Fibroblast of skin of left quadriceps (primary cell): ENCODE measurements at places on chromosomes 7 and 10.

DNA sequence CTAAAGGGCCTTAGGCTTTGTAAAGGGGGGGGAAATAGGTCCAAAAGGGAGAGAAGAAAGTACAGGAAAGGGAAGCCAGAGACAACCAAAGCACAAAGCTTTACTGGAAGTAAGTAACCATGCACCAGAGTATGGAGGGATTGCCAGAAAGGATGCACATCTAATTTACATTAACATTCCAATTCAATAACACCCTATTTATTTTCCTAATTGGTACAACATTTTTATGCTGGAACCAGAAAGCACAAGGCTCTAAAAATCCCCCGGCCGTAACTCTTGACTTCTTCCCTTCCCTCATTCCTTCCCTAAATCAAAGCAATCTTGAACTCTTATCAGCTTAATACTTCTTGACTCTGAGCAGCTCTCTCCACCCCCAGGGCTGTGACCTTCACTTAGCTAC, 400.0 kb upstream of the CELF2 start:
- peak; percentile 37 for DNase-seq

DNA sequence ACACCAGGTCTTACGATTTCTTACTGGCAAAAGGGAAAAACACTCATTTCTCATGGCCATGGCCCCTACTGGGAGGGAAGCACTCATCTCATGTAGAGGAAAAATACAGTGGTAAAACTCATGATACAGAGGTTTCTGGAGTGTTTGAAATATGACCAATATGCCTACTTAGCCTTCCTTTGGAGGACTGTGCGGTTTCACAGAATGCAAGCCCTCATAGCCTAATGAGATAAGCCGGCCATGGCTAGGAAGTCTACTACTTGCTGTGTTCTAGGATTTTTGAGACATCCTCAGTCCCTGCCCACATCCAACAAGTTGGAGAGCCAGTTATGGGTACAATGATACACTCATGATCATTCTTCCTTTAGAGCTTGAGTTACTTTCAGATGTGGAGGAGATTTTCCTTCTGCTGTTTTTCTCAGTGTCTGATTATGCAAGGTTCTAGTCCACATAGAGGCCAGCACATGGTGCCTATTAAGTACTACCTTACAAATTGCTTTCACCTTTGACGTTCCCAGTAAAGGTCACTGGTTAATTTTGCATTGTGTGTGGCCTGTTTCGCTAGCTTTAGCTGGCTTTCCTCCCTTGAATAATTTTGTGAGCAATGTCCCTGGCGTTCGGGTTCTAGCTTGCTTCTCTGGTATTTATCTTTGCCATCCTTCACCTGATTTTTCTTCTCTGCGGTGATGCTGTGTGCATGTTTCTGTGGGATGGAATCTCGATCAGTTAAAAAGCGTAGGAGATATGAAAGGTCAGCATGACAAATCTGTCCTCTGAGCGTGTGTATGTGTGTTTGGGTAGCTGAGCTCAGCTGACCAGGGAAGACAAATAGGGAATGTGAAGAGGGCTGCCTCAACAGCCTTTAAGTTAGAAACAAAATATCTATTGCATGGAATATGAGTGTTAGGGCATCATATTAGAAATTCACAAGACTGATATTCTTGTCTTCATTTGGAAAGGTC, 295.4 kb downstream of the LRMDA start:
- no peak for DNase-seq

- DNase-seq: no peak
Measured at GRCh38 chr10:33719005-33719703, 384.7 kb upstream of the NRP1 start.

DNA sequence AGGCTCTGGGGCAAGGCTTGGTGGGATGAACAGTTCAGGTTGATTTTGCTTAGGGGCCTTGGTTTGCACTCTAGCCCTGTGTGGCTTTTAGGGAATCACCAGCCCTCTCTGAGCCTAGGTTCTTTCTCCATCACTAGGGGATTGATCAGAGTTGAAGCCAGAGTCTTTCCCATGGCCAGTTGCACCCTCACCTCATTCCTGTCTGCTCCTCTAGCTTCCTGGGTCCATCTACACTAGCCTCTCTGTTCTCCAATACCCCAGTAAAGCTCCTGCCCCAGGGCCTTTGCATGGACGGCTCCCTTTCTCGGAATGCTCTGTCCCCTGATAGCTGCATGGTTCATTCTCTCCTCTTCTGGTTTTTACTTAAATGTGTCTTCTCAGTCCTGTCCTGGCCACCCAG, 40.4 kb downstream of the SORCS3 start:
- DNase-seq: no peak

DNA sequence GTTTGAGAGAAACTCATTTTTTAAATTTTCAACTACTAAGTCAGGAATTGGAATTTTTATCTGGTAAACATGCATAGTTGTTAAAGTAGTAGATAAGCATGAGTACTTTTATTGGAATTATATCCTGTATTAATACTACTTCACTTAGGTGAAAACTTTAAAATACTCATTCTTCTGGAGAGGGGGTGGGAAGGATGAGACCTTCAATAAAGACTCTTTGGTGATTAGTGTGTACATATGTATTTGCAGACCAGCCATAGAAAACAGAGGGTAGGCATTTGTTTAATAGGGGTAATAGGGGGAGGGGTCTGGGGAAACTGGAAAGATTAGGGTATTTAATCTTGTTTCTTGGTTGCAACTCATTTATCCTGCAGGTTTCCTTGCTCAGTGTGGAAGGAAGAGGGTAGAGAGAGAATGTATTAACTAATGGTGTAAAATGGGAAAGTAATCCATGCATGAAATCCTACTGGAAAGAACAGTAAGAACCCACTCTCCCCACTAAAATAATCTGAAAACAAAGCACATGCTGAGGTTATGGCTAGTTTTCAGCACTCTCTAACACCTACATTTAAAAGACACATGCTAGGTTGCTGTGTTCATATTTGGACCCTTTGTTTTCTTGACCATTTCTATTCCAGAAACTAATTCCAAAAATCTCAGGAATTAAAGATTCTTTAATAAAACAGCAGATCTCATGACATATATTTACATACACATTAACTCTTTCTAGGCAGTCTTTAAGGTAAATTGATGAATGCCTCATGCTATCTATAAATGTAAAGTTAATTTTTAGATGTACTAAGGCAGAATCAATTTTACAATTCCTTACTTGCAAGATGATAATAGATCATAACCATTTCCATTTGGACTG, 6.2 kb upstream of the IGF2BP3 start:
- no peak for DNase-seq

DNA sequence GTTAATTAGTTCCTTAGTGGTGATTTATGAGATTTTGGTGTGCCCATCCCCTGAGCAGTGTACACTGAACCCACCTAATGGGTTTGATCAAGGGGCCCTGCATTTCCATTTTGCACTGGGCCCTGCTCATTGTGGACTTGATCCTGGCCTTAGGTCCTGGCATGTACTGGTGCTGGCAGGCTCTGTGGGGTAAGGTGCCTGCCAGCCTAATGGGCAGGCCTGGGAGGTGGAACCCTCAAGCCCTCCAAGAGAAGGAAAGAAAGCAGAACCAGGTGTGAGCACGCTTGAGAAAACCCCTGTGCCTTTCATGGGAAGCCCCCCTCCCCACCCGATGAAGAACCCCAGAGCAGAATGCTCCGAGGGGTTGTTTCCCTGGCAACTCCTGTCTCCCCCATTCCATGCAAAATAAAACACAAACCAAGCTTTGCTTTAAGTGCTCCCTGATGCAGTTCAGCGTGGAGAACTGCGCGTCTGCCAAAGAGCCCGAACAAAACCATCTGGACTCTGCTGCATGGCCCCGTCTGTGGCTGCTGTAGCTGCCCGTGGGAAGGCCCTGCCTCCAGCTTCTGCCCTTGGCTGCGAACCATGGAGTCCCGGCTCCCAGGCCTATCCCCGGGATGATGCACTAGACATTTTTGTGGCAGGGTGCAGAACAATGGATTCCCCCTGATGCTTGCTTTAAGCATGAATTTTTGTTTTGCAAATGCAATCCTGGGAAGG, 123.3 kb downstream of the PRPF18 start:
- peak; percentile 35 for DNase-seq

GRCh38 chr10:59366290-59366689, 3.9 kb upstream of the FAM13C start:
- DNase-seq: no peak

DNA sequence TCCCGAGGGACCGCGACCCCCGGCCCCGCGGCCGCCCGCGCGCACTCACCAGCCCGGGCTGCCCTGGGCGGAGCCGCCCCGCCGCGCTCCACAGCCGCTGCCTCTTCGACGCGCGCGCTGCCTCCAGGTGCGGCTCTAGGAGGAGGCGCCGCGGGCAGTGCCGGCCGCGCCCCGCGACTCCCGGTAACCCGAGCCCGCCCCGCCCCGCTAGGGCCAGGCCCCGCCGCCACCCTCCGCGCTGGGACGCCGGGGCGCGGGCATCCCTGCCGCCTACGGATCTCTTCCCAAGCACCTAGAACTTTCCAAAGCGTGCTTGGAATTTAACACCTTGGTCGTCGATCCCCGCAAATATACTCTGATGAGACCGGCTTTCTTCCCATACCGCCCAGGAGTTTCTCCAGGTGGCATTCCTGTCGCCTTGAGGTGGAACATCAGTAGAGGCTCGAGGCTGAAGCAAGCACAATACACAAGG, at the start of gene SLC26A5:
Gene SLC26A5 (minus strand): TSS at position 159 of the 472 bp plus-strand sequence. CDS start 24,693 bp downstream, outside the sequence.
- no peak for DNase-seq

DNA sequence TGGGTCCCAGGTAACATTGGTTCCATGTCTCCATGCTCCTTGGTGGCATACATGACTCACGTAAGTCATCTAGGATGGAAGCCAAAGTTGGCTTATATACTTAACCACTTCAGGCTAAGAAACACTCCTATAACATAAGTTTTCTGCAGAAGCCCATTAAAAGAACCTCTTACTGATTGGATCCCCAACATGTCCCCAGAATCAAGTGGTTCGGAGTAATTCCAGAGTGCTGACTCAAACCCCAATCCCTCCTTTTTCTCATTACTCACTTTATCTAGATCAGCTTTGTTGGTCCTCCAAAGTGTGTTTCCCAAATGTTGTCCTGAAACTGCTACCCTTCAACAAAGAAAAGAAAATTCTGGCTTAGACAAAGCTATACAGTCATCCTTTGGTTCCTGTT, 10.1 kb upstream of the ATOH7 start:
- no peak for DNase-seq

DNA sequence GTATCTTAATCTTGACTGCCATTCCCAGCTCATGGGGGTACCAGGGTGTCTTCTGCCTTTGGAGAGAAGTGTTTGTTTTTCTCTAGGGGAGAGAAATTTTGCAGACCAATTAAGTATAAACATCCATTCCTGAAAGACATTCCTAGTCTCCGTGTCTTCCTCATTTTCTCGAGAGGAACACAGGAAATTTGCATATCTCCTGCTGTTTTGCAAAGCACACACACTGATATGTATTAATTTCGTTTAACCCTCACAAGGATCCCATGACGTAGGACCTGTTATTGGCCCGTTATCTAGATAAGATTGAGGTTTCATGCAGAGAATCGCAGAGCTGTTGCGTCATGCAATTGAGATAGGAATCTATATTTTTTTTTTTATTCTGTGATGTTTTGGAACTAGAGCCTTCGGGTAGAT, 944 bp downstream of the RHBDD2 start:
- no peak for DNase-seq

DNA sequence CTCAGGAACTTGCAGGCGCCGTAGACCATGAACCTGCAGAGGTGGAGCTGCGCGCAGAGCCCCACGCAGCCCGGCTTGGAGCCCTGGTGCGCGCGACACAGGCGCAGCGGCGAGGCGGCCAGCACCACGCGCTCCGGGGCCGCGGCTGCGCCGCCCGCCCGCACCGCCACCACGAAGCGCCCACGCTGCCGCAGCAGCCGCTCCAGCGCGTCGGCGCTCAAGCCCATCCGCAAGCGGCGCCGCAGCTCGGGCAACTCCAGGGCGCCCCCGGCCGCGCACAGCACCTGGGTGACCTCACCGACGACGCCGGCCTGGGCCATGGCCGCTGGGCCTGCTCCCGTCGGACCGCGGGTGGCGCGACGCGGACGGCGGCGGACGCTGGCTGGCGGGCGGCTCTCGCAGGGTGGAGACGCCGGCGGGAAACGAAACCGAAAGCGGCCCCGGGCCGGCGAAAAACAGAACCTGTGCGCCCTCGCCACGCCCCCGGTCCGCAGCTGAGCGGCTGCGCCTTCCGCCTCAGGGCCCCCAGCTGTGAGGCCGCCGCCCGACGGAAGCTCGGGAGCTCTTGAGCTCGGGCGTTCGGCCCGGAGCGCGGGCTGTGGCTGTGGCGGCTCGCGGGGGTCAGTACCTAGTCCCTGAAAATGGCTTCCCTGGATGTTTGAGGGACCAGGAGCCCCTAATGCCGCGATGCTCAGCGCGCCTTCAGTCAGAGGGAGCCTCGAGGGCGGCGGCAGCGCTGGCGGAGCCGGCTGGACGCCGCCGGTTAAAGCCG, at the start of gene PARP12:
Gene PARP12 (minus strand): TSS at position 424 of the 772 bp plus-strand sequence. CDS start 104 bp downstream, at position 320.
- DNase-seq: peak; percentile 59

- peak; percentile 6 for DNase-seq
Measured at GRCh38 chr7:95996174-95996573, 223.8 kb downstream of the DYNC1I1 start.

DNA sequence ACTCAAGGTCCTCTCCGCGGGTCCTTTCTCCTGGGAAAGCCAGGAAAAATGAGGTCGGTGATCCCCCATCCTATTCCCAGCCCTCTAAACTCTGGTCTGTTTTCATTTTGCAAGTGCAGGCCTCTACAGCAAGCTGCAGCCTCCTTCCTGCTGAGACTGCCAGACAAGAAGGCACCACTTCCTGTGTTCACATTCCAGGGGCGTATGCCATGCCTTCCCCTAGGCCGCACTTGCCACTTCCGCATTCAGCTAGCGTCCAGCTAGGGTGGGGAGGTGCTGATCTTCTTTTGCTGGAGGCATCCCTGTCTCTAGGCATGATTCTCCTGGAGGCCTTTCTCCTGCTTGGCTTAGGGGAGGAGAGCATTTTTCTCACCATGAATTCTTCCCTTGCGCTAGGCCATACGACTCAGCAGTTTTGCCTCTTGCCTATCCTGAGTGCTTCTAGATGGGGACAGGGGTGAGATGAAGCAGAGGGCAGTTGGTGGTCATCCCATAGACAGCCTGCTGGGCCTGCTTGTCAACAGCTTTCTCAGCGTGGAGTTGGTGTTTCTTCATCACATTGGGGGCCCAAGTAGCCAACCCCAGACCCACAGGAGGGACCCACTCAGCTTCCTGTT, 328.9 kb downstream of the RPS24 start:
- peak; percentile 45 for DNase-seq

DNA sequence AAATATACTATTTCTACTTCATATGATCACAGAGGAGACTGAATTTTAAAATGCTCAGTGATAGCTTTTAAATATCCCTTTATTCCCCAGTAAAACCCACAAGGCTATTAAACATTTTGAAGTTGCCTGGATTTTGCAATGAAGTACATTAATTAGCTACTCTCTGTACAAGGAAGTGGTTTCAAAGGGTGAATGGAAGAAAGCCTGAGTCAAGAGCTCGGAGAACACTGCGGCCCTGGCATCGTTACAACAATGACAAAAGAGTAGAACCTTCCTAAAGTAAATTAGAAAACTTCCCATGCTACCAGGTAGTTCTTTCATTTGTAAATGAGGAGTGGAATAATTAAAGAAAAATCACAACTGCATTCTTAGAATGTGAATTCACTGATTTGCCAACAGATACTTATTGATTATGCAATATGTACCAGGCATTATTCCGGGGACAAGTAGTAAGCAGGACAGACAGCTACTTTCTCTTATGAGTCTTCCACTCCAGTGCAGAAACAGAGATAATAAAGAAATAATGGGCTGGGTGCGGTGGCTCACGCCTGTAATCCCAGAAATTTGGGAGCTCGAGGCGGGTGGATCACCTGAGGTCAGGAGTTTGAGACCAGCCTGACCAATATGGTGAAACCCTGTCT, 63.0 kb downstream of the ZNF22 start:
- DNase-seq: no peak

- DNase-seq: no peak
Measured at GRCh38 chr7:475951-476441, 43.6 kb downstream of the PDGFA start.
